ENCODE measurements at places on chromosomes 11 and 22.

DNA sequence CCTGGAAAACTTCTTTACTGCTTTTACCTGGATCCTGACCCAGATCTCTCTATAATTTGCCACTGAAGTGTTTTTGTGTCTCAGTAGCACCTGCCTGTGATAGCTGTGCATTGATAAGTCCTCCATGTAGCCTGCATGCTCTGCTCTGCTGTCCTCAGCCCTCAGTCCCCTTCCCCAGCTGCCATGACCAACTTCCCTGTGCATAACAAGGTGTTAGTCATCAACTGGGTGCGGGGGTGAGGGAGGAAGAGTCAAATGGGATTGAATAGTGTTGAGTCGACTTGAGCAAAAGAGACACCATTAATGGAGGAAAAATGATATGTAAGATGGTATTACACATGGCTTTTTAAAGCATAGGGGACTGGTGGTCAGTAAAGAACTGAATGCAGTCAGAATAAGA, 92.2 kb upstream of the PLET1 start:
- DNase-seq, result no peak

GRCh38 chr11:75152090-75152489, 1.2 kb downstream of the SLCO2B1 start:
- no peak for DNase-seq

DNA sequence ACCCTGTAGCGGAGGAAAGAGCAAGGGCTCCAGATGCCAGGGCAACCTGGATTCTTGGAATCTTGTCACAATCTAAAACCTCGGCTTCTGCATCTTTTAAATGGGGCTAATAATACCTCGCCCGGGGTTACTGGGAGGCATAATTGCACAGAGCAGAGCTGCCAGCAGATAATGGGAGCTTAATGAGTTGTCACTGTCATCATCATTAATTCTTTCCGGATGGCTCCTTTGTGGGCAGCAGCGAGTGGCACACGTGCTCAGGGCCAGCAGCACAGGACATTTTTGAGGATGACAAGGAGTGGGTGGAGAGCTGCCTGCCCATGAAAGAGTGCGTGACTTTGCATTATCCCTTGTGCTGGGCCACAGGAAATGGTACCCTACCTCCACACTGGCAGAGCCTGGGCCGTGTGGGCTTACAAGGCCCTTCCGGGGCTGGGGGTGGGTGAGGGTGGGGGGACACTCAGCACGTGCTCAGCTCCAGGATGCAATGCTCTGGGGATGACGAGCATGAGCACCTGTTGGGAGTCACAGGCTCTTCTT, 5.7 kb downstream of the PDGFB start:
- no peak for DNase-seq

- DNase-seq, result no peak
Observed at GRCh38 chr11:128726458-128727139, 32.7 kb downstream of the FLI1 start.

- DNase-seq, result no peak
Observed at GRCh38 chr11:73358071-73358470, 18.1 kb upstream of the RELT start.

- no peak for DNase-seq
Observed at GRCh38 chr11:94088906-94089305, 39.7 kb upstream of the PANX1 start.

- no peak for DNase-seq
Observed at GRCh38 chr11:34068111-34068510, 16.6 kb downstream of the CAPRIN1 start.

Measured in T1000 (cell line).